Neural crest cell (in vitro differentiated cells): ENCODE measurements at places on chromosomes 2 and 18. TPM values are rescaled to one million over a fixed set of nuclear protein-coding genes. Genes with fewer than 3 reads are reported as not detected.

The TLX2 gene
- total RNA-seq: not detected in 2 replicates

The CTDP1 gene
- 22.8 and 23.3 TPM in 2 replicates for total RNA-seq

The TRPM8 gene
- 0.07 TPM in 1 of 2 replicates, not detected in the other for total RNA-seq

The CHRNG gene
- not detected in 2 replicates for total RNA-seq

The MYO5B gene
- 0.25 and 0.40 TPM in 2 replicates for total RNA-seq

DNA sequence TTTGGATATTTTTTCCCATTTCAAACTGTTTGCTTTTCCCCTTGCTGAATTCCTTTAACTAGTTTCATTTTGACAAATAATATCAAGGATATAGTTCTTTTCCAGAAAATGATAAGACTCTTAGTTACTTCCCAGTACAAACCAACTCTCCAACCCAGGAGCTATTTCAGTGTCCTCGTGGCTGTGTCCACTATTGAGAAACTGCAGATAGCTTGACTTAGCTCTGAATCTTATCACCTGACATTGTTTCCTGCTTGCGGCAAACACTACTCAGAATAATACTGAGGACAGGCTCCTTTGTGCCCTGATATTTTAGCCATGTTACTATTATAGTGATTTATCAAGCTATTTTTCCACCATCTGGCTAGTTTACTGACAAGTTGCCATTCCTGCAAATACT lies 74.6 kb downstream of the KLF7 start:
- DNase-seq: no peak

DNA sequence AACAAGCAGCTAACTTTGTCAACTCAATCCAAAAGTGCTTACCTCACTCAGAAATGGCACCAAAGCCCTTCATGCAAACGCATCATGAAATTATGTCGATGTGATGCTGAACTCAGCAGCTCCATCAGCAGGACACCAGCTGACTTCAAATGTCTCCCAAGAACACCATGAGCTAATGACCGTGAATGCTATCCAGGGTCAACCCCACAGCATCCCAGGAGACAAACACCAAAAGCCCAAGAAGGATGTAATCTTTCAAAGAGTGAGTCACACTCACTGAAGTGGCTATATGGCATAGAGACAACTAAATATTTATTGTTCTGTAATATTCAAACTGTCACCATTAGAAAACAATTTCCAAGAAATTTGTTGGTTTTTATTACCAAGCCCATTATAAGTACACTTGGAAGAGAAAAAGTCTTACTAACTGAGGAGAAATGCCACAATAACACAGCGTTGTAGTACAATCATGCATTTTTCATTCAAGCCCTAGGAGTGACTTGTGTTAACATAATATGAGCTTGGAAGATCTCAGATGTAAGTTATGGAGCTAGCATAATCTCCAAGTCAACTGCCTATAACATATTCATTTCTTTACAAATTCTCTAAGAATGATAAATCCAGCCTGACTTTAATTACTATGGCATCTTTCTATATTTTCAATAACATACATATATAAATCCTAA lies 165.0 kb upstream of the CCDC68 start:
- no peak for DNase-seq

GRCh38 chr2:20702563-20702962 lies 35.6 kb downstream of the GDF7 start:
- no peak for DNase-seq

DNA sequence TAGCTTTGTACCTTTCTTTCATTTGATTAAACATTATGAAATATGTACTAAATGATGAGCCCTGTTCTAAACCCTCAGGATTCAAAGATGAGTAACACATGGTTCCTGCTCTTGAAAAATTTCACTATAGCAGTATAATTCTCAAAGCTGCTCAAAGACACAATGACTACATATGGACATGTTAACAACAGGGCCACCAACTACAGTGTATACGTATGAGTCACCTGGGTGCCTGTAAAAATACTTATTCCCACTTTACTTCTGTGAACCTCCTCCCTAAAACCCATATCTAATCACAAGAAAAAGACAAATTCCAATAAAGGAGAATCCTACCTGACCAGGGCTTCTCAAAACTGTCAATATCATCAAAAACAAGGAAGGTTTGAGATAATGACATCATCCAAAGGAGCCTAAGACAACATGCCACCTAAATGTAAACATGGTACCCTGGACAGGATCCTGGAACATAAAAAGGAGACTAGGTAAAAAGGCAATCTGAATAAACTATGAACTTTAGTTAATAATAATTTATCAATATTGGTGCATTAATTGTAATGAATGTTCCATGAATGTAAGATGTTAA lies 84.7 kb downstream of the FAM161A start:
- no peak for DNase-seq

- no peak for DNase-seq
Observed at GRCh38 chr2:42957109-42957860, 164.9 kb upstream of the HAAO start.

- DNase-seq: no peak
Observed at GRCh38 chr2:170201734-170202393, 23.9 kb downstream of the MYO3B start.

GRCh38 chr2:120066800-120067547 lies 54.1 kb downstream of the EPB41L5 start:
- DNase-seq: no peak
